ENCODE measurements at places on chromosomes 12 and 14. TPM values are rescaled to one million over a fixed set of nuclear protein-coding genes. Genes with fewer than 3 reads are reported as not detected.

DNA sequence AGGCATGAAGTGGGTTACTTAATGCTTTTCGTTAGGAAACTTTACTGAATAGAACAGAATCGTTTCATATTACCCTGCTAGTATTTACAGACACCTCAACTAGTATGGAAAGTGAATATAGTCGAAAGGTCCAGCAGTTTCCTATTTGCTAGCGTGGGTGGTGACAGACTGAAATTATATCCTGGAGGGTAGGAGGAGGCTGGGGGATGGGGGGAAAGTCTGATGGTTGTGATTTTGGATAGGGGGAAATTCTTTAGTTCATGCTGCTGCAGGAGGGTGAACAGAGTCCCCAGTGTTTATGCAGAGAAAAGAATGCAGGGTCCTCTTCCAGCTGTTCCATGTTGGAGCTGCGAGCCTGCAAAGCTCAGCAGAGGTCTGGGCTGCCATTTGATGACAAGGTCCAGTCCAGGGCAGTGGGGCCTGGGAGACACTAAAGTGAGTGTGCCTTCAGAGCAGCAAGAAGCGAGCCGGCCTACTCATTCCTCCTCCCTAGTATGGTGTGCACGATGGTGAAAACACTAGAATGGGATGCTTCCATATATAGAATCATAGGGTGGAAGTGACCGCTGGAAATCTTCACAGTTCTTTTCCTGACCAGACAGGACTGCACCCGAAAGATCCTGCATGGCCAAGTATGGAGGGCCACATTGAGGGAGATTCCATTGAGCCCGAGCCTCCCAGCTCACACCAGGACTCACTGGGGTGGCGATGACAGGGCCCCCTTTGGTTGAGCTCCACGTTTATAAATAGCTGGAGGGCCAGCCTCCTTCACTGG is 2.1 kb downstream of the SAMD4A start:
- DNase-seq = peak; percentile 12

DNA sequence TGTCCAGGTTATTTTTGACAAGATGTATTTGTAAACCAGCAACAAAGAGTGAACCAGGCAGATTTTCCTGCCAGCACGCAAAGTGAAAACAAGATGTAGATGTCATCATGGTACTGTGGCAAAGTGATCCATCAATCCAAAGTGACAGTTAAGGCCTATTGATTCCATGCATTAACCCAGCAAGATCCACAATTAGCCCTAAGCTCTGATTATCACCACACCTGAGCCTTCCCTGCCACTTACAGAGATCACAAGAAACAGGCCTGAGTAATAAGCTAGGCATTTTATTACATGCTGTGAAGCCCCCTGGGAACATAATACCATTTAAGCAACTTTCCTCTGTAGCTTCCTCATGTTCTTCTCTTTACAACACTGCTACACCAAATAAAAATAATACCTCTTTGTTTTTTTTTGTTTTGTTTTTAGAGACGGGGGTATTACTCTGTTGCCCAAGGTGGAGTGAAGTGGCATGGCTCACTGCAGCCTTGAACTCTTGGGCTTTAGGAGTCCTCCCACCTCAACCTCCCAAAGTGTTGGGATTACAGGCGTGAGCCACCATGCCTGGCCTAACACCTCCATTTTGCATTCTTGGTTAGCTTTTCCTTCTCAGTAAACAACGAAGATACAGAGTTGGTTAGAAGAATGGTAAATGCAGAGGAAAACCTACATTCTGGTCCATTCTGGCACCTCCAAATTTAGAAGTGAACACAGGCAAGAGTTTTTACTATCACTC is 85.5 kb downstream of the STON2 start:
- no peak for DNase-seq

The PIWIL1 gene
- 0.12 TPM for total RNA-seq

- DNase-seq = no peak
Observed at GRCh38 chr12:62581288-62582064, 114.8 kb downstream of the MON2 start.

DNA sequence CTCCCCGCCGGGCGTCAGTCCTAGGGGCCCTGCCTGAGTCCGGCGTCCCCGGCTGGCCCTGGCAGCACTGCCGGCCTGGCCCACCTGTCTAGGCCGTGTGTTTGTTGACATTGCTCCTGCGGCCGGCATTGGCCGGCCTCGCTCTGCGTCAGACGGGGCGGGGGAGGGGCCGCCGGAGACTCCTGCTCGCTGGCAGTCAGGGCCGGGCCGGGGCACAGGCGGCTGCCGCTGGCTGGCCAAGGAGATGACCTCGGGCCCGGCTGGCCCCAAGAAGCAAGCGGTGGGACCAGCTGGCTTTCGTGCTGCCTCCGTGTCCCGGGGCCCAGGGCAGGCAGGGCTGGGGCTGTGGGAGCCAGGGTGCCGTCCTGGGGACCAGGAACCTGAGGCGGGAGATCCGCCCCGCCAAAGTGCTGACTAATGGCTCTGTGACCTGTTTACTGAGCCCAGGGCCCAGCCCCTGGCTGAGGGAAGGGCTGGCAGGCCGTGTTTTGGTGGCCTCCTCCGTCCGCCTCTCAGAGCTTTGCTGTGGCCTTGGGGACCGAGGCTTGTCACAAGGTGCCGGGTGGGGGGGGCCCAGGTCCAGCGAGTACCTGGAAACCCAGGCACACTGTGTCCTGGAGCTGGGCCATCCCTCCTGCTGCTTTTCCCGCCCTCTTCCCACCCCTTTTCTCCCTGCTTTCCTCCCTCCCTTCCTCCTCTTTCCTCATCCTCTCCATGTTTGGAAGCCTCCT is 1.8 kb downstream of the ULK1 start:
- peak; percentile 92 for DNase-seq

The SLC5A8 gene
- 0.06 TPM for total RNA-seq

The ACSS3 gene
- 24.4 TPM for total RNA-seq

- DNase-seq = no peak
Observed at GRCh38 chr12:50101663-50102062, 2.1 kb upstream of the GPD1 start.
